Fibroblast of skin of right biceps (primary cell): ENCODE measurements at places on chromosomes 12 and 14.
A peak's percentile ranks its signal among the peaks of the same experiment; 100 is the strongest.

DNA sequence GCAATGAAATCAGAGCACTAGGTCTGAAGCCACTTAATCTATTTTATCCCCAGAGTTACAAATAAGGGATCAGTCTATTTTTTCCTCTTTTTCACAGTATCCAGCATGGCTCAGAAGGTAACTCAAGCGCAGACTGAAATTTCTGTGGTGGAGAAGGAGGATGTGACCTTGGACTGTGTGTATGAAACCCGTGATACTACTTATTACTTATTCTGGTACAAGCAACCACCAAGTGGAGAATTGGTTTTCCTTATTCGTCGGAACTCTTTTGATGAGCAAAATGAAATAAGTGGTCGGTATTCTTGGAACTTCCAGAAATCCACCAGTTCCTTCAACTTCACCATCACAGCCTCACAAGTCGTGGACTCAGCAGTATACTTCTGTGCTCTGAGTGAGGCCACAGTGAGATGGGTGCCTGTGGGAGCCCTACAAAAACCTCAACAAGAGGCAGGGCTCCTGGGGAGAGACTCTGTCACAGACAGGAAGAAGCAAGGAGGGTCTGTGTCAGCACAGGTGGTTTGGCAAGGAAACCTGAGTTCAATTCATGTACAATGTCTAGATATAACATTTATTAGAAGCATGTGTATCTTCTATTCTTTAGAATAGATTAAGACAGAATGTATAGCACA is 334.3 kb upstream of the OR4E1 start:
- no peak for DNase-seq

DNA sequence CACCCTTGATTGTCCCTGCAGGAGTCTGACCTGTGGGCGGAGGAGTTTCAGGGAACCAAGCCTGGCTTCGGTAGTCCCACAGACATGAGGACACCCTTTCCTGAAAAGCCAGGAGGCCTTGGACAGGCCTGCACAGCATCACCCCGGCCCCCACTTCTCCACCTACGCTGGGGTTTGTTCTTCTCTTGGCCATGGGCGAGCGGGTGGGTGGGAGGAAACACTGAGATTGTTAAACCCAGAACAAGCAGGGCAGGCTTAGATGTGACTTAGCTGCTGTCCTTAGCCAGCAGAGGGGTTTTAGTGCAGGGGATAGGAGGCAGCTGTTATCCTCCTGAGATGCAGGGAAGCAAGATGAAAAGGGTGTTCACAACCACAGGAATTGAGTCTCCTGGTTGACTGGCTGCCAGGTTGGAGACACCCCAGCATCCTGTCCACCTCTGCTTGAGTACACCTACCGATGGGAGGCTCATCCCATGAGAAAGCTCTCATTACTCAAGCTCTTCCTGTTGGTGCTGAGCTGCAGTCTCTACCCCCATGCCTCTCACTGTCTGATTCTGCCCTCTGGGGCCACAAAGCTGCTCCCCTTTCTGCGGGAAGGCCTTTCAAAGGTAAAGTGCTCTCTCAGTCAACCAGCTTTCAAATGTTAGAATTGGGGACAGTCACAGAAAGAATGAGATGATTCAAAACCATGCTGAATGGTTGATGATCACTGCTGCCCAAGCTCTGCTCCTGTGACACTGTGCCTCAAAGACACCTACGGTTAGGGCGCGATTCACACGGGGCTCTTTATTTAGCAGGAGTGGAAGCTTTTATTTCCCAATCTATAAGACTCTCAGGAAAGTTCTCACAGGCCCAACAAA is 86.3 kb downstream of the IRF2BPL start:
- no peak for DNase-seq

GRCh38 chr12:119412306-119412705 is 77.8 kb downstream of the CCDC60 start:
- DNase-seq, result no peak

DNA sequence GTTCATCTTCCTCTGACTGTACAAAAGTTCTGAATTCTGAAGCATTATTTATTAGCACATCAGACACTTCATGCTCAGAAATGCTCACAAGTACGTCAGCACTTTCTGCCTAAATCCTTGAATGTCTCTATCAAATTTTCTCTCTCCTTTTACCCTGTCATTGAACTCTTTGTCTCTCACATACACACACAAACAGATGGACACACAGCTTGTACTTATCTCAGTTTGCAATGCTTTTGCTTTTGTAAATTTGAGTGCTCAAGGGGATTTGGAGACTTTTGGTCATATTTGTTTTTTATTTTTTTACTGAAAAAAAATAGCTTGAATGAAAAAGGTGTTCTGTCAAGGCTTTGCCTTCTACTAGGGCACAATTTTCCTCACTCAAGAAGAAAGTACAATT is 64.2 kb upstream of the PDZRN4 start:
- DNase-seq, result no peak

DNA sequence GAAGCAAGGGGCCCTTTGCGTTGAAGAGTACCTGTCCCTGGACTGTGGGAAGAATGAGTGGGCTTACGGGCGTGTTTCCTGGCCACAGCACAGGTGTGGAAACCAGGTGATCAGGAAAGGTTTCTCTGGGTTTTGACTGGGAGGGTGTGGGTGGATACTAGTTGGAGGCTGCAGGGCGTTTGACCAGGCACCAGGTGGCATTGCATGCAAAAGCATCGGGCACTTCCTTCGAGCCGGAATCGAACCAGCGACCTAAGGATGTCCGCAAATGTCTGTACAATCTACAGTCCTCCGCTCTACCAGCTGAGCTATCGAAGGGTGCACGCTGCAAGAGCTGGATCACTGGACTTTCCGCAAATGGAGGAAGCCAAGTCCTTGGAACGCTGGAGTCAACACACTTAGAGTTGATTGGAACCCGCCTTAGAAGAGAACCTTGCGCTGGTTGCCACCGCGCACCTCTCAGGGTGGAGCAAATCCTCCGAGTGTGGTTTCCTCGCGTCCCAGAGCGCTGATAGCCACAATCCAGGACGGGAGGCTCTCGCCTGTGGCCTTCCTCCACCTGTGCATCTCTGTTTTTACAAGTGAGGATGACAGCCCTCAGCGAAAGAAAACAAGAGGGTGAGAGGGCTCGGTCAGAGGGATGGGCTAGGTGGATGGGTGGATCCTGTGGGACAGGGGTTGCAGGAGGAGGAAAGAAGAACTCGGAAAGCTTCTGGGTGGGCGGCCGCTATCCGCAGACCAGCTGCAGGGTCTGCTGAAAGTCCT is 21.2 kb upstream of the RNASE4 start:
- DNase-seq, result peak; percentile 72

DNA sequence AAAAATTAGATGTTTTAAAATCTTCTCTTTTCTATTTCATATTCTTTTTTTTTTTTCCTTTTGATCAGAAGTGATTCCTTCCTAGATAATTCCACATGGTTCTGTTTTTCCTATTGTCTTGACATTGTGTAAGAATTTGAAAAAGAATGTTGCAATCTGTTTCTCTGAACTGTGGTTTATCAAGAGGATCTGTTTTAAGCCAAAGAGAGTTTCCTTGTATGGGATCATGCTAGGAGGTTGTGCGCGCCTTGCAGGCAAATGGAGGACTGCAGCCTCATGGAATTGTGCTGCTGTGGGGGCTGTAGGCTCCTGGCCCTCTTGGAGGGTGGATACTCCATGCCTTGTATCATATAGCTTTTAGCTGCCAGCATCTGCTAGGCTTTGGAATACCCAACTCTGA is 43.3 kb upstream of the MBIP start:
- no peak for DNase-seq
